Natural killer cell treated with Interleukin-12 subunit alpha and Interleukin-12 subunit beta and Interleukin-15 and Interleukin-18, amount 100 ng/mL, for 72 hours (primary cell): ENCODE measurements at places on chromosomes 2 and 18. TPM values are rescaled to one million over a fixed set of nuclear protein-coding genes. Genes with fewer than 3 reads are reported as not detected.

GRCh38 chr2:10083692-10084211 is 3.5 kb upstream of the CYS1 start:
- H3K27ac ChIP-seq, result no peak overlapping the region
- peaks cover 5% of the 10 kb centered on the region for H3K4me1 ChIP-seq
- no peak for DNase-seq

- no peaks in the 10 kb centered on the region for H3K27me3 ChIP-seq
- H3K27ac ChIP-seq, result no peak overlapping the region
- no peaks in the 10 kb centered on the region for H3K4me1 ChIP-seq
- H3K36me3 ChIP-seq, result no peaks in the 10 kb centered on the region
Observed at GRCh38 chr2:122883849-122884248, 1128.4 kb downstream of the TSN start.

- no peaks in the 10 kb centered on the region for H3K36me3 ChIP-seq
- no peaks in the 10 kb centered on the region for H3K4me1 ChIP-seq
Observed at GRCh38 chr2:182540252-182540651, 113.4 kb upstream of the PDE1A start.

DNA sequence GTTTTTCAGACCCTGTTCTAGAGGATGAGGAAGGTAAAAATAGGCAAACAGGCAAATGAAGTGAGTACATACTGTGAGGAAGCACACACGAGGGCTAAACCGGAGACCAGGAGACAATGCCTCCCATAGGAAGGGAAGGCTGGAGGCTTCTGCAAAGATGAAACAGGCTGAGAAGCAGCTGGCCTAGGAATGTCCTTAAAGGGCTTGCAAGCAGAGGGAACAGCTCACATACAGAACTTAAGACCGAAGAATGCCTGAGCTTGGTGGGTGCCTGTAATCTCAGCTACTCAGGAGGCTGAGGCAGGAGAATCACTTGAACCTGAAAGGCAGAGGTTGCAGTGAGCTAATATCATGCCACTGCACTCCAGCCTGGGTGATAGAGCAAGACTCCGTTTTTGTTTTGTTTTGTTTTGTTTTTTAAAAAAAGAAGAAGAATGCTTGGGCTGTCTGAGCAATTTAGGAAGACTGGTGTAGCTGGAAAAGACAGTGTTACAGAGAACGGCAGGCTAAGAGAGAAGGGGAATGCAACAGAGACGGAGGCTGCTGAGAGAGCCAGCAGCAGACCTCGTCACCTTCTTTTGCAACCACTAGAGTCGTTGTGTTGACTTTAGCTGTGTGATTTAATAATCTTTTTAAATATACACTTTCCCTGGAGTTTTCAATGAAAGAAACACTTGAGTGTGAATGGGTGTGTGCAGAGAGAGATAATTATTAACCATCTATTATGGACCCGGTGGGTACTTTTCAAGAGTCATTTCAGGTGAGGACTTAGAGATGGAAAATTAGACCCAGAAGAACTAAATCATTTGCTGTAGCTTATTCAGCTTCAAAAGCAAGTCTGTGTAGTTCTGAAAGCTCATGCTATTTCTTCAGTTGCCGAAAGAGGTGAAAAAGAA is 232.8 kb downstream of the GALR1 start:
- H3K4me3 ChIP-seq, result no peak overlapping the region
- no peaks in the 10 kb centered on the region for H3K4me1 ChIP-seq
- no peaks in the 10 kb centered on the region for H3K36me3 ChIP-seq
- peaks cover 26% of the 10 kb centered on the region for H3K27me3 ChIP-seq
- no peak for DNase-seq

- peaks cover 2% of the 10 kb centered on the region for H3K4me1 ChIP-seq
- no peaks in the 10 kb centered on the region for H3K36me3 ChIP-seq
- no peak for DNase-seq
Observed at GRCh38 chr18:55233857-55234256, 274.6 kb upstream of the CCDC68 start.

- no peaks in the 10 kb centered on the region for H3K36me3 ChIP-seq
- DNase-seq, result no peak
- no peaks in the 10 kb centered on the region for H3K27me3 ChIP-seq
- no peak overlapping the region for H3K4me3 ChIP-seq
Observed at GRCh38 chr2:196101325-196101991, 32.8 kb upstream of the DNAH7 start.

DNA sequence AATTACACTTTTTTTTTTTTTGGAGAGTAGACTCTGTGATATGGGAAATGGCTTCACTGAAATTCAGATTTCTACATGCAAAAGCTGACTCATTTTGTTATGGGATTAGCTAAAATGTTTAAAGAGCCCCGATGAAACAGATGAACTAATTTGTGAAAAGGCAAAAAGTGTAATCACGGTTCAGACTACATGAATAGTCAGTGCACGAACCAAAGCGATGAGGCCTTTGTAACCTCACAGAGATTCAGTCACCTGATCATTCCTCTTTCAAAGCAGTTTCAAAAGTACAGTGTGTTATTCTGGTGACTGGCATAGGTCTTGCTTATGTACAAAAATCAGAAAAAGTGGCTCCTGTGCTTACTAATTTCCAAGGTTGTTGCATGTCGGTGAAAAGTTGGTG is 44.6 kb downstream of the TGIF1 start:
- DNase-seq, result no peak
- H3K36me3 ChIP-seq, result no peaks in the 10 kb centered on the region
- H3K4me3 ChIP-seq, result no peak overlapping the region
- peaks cover 17% of the 10 kb centered on the region for H3K4me1 ChIP-seq
- H3K27ac ChIP-seq, result no peak overlapping the region
- peaks cover 41% of the 10 kb centered on the region for H3K27me3 ChIP-seq

DNA sequence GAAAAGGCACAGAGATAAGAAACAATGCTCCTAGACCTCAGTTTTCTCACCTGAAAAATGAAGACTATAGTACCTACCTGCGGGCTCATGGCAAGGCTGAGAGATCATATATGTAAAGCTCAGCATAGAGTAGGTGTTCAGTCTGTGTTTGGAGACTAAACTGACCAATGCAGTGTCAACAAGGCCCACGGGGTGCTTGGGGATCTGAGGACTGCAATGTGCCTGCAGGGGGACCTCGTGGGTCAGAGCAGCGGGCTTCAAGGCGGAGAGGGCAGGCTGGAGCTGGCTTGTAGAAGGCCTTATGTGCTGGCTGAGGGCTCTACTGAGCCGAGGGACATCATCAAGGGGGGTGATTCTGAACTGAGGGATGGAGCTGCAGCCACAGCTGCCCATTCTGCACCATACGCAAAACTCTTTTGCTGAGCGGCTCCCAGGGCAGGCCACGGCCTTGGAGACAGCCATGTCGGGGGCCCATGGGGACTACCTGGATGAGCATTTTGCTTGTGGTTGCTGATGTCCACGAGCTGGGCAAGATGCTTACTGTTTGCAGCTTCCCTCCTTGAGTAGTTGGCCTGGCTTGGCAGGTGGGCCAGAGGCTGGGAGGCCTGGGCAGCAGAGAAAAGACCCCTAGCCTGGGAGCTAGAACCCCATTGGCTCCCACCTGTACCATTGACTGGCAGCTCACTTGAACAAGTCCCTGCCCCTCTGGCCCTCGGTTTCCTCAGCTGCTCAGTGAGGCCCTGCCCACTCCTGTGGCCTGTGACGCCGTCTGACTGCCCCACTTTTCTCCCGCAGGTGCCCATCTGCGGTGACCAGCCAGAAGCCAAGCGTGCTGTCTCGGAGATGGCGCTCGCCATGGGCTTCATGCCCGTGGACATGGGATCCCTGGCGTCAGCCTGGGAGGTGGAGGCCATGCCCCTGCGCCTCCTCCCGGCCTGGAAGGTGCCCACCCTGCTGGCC is 23.5 kb downstream of the STEAP3 start:
- H3K27me3 ChIP-seq, result no peaks in the 10 kb centered on the region
- H3K4me3 ChIP-seq, result no peak overlapping the region
- no peak overlapping the region for H3K27ac ChIP-seq
- DNase-seq, result no peak
- peaks cover 3% of the 10 kb centered on the region for H3K4me1 ChIP-seq

DNA sequence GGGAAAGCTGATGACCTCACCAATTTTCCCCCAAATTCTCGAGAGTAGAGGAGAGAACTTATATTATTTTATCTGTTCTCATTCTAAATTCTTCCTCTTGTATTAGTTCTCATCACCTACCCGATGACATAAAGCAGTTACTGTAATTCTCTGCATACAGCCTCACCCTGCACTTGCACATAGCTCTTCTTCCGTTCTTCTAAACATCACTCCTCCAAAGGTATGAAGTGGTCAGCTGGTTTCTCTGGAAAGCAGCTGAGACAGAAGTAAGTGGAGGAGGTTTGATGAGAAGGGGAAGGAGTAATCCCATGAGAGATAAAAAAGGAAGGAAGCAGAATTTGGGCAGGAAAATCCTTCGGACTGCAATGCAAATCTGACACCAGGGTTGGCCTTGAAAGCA is 39.0 kb downstream of the FBXO48 start:
- peak overlapping the region; percentile 52 for H3K27ac ChIP-seq
- peaks cover 29% of the 10 kb centered on the region for H3K4me1 ChIP-seq
- H3K27me3 ChIP-seq, result no peaks in the 10 kb centered on the region
- DNase-seq, result no peak

DNA sequence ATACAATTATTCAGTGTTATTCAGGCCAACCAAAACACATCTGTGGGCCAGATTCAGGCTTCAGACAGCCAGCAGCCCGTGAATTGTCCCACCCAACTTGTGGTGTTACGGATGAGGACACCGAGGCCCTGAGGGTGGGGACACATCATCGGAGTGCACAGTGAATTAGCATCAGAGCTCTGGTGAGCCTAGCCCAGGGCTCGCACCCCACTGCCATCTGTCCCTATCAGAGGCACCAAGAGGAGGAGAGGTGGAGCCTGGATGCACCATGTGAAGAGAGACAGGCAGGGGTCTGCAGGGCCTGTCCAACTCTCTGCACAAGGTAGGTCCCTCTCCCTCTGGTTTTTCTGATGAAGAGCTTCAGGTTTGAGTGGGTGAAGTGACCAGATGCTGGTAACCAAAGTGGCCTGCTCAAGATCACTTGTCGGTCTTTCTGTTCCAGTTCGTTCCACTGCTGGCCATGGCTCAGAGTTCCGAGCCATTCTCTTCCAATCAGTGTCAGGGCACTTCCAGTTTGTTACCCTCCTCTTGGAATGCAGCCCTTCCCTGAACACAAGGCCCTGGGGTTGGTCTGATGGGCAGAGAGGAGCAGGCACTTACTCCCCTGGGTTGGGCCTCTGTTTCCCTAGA is 14.8 kb upstream of the GLI2 start:
- no peak overlapping the region for H3K27ac ChIP-seq
- H3K4me1 ChIP-seq, result no peaks in the 10 kb centered on the region
- no peak for DNase-seq
- H3K4me3 ChIP-seq, result no peak overlapping the region
- peaks cover 5% of the 10 kb centered on the region for H3K27me3 ChIP-seq

- peaks cover 12% of the 10 kb centered on the region for H3K36me3 ChIP-seq
- H3K27ac ChIP-seq, result no peak overlapping the region
- no peak for DNase-seq
- no peaks in the 10 kb centered on the region for H3K27me3 ChIP-seq
Observed at GRCh38 chr2:170965446-170966225, 36.6 kb downstream of the GORASP2 start.

- H3K27ac ChIP-seq, result no peak overlapping the region
- H3K27me3 ChIP-seq, result peaks cover 2% of the 10 kb centered on the region
Observed at GRCh38 chr2:215189393-215189792, 51.0 kb upstream of the ABCA12 start.

- H3K27me3 ChIP-seq, result no peaks in the 10 kb centered on the region
- H3K27ac ChIP-seq, result peak overlapping the region; percentile 84
- no peak for DNase-seq
- H3K36me3 ChIP-seq, result peaks cover 9% of the 10 kb centered on the region
- H3K4me1 ChIP-seq, result no peaks in the 10 kb centered on the region
Observed at GRCh38 chr18:39414009-39414700, 1848.6 kb upstream of the CELF4 start.

GRCh38 chr2:113872201-113872600 is 17.7 kb upstream of the ACTR3 start:
- no peak for DNase-seq
- H3K27me3 ChIP-seq, result no peaks in the 10 kb centered on the region
- no peak overlapping the region for H3K27ac ChIP-seq
- peaks cover 6% of the 10 kb centered on the region for H3K36me3 ChIP-seq
- peaks cover 15% of the 10 kb centered on the region for H3K4me1 ChIP-seq

- H3K4me1 ChIP-seq, result peaks cover 28% of the 10 kb centered on the region
- no peak for DNase-seq
- no peaks in the 10 kb centered on the region for H3K27me3 ChIP-seq
- no peak overlapping the region for H3K4me3 ChIP-seq
- no peak overlapping the region for H3K27ac ChIP-seq
Observed at GRCh38 chr2:69384618-69385081, 2.4 kb downstream of the GFPT1 start.

DNA sequence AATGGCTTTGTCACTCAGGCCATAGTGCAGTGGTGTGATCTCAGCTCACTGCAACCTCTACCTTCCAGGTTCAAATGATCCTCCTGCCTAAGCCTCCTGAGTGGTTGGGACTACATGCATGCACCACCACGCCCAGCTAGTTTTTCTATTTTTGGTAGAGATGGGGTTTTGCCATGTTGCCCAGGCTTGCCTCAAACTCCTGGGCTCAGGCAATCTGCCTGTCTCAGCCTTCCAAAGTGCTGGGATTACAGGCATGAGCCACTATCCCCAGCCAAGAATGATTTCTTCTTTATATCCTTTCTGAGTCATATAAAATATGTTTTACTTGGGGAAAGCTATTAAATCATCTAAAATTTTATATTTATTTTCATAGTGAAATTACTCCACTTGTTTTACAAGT is 61.3 kb downstream of the CYBRD1 start:
- peaks cover 20% of the 10 kb centered on the region for H3K27me3 ChIP-seq
- no peaks in the 10 kb centered on the region for H3K36me3 ChIP-seq
- H3K4me1 ChIP-seq, result no peaks in the 10 kb centered on the region
- no peak overlapping the region for H3K4me3 ChIP-seq

- no peak for DNase-seq
- no peak overlapping the region for H3K27ac ChIP-seq
- no peaks in the 10 kb centered on the region for H3K36me3 ChIP-seq
- H3K4me3 ChIP-seq, result no peak overlapping the region
- peaks cover 8% of the 10 kb centered on the region for H3K27me3 ChIP-seq
Observed at GRCh38 chr18:21996351-21996826, 173.0 kb upstream of the GATA6 start.

The IL36B gene
- total RNA-seq, result not detected

The RNASEH1 gene
- total RNA-seq, result 24.7 TPM

The LYPD6B gene
- total RNA-seq, result not detected

The C2orf74 gene
- 10.4 TPM for total RNA-seq

The C2orf15 gene
- total RNA-seq, result not detected

The AOX1 gene
- 0.17 TPM for total RNA-seq
